Glomerular endothelial cell (primary cell): ENCODE measurements at places on chromosomes 13 and 19. TPM values are rescaled to one million over a fixed set of nuclear protein-coding genes. Genes with fewer than 3 reads are reported as not detected.

The GRIN2D gene
- 0.53 and 0.76 TPM in 2 replicates for total RNA-seq

The MYH14 gene
- total RNA-seq: 0.99 and 1.2 TPM in 2 replicates

The ANKRD24 gene
- 0.05 and 2.1 TPM in 2 replicates for total RNA-seq

The FDX2 gene
- 19.0 and 20.8 TPM in 2 replicates for total RNA-seq

The ACP7 gene
- total RNA-seq: not detected in 2 replicates
